Sciatic nerve (tissue), 2 donors: ENCODE measurements at places on chromosomes 12 and 14. TPM values are rescaled to one million over a fixed set of nuclear protein-coding genes. Genes with fewer than 3 reads are reported as not detected.
A peak's percentile ranks its signal among the peaks of the same experiment; 100 is the strongest.

- DNase-seq, result no peak
These were observed 487.3 kb downstream of the NRXN3 start for GRCh38 chr14:78657451-78657850.

GRCh38 chr12:120485961-120486881, 9.7 kb upstream of the DYNLL1 start:
- DNase-seq, result no peak

GRCh38 chr12:93537769-93538168, 34.7 kb upstream of the SOCS2 start:
- no peak for DNase-seq

Gene MYO1H
- not detected for total RNA-seq

DNA sequence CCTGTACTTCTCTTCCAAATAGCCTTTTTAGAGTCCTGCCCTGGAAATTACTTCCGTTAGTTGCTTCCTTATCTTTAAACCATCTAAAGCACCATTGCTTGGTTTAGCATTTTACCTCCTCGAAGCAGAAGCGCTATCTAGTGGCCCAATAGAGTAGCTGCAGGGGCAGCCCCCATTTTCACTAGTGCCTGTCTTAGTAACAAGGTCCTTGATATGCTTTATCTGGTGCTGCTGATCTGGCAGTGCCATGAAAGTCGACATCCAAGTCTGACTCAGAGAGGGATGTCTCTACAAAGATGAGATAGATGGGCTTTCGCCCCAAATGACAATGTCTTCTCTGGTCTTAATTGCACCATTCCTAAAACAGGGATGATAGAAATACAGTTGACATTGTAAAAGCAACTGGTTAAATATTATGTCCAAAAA, 25.0 kb upstream of the CIT start:
- DNase-seq, result peak; percentile 69

Gene TMEM260
- total RNA-seq, result 27.0 TPM

DNA sequence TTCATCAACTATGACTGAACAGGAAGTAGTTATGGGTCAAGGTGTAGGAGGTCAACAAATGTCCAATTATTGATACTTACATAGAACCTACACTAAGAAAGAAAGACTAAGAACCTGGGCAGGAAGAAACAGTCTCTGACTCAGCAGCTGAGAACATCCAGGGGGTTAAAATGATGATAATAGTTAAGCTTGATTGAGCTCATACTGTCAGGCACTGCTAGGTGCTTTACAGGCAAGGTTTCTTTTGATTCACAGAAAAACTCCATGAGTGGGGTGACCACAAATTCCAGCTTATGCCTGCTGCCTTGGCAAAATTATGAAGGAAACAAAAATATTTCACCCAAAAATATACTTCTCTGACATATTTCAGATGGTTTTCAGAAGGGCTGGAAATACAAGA, 75.0 kb downstream of the ACADS start:
- DNase-seq, result no peak

- DNase-seq, result no peak
These were observed 17.9 kb downstream of the RTL1 start for GRCh38 chr14:100885617-100886016.

- no peak for DNase-seq
These were observed 446.5 kb downstream of the ADAMTS20 start for GRCh38 chr12:43105426-43105981.

- DNase-seq, result no peak
These were observed 1.2 kb upstream of the NID2 start for GRCh38 chr14:52070051-52070431.

GRCh38 chr12:94922561-94922960, 80.9 kb downstream of the NDUFA12 start:
- no peak for DNase-seq

DNA sequence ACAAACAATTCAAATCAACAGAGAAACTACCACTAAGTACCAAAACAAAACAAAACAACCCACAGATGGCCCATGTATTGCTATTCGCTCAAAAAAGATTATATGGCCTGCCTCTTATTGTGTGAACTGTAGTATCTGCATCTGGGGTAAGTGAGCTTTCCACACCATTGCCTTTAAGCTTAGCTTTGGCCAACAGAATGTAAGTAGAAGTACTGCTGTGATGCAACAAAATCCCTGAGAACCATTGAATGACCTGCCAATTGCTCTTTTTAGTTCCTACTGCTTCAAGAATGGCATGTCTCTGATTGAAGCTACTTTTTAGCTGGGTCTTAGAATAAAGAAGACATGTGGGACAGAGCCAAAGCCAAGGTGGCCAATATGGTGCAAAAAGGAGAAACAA, 32.5 kb downstream of the PPFIA2 start:
- DNase-seq, result no peak

Gene RNASE2
- 3.7 TPM for total RNA-seq

- no peak for DNase-seq
These were observed 37.9 kb upstream of the TMEM179 start for GRCh38 chr14:104642540-104642868.

Gene BATF
- 1.7 TPM for total RNA-seq

DNA sequence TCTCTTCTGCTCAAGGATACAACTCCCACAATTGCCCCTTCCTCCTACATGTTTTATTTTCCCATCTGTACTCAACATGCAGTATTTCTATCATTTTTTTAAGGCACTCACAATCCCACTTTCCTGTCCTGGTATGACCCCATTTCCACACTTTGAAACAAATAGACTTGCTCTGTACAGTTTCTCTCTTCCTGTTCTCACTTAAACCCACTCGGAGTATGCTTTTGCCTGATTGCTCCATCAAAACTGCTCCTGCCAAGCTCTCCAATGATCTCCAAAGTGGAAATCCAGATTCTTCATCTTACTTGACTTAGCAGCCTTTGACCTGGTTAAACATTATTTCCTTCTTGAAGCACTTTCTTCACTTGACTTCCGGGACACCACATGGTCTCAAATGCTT, 384.5 kb downstream of the SEC23A start:
- no peak for DNase-seq
